ENCODE measurements at places on chromosomes 16 and 17.

- DNase-seq: no peak
Observed at GRCh38 chr16:68997564-68997963, 107.9 kb upstream of the HAS3 start.

DNA sequence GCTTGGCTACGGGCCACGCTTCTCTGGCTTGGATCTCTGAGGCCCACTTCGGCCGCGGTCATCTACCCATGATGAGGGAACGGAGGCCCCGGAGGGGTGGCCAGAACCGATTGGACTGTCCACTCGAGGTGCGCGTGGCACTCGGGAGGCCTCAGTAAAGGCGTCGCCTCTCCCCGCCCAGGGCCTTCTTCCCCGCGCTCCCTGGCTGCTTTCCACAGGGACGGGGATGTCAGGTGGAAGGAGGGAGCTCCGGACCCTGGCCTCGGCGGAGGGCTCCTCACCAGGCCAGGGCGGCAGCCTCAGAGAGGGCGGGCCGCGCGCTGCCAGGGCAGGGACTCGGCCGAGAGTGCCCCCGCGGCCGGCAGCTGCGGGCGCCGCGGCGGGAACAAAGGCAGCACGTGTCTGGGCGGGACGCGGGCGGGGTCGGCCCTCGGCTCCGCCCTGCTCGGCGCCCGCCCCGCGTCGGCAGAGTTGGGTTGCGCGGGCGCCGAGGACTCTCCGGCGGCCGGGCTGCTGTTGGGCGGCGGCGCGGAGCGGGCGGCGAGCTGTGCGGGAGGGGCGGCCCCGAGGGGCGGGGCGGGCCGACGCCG, 587 bp upstream of the CDK5R1 start:
- peak; percentile 92 for DNase-seq

- DNase-seq: no peak
Observed at GRCh38 chr17:16947470-16947869, 24.4 kb downstream of the TNFRSF13B start.

DNA sequence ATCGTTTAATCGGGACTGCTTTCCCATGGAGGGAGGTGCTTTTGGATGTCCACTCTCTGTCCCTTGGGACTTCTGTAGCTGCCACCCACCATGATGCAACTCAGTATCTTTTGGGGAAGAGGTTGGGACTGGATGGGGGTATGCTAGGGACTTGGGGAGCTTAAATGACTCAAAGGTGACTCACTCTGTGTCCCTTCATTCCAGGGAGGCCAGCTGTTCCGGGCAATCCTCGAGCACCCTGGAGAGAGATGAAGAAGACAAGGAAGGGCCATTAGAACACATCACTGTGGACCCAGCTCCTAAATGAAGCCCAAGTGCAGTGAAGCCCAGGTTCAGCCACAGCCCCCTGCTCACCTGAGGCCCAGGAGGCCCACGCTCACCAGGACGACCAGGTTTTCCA, 4.6 kb downstream of the COL1A1 start:
- DNase-seq: no peak

DNA sequence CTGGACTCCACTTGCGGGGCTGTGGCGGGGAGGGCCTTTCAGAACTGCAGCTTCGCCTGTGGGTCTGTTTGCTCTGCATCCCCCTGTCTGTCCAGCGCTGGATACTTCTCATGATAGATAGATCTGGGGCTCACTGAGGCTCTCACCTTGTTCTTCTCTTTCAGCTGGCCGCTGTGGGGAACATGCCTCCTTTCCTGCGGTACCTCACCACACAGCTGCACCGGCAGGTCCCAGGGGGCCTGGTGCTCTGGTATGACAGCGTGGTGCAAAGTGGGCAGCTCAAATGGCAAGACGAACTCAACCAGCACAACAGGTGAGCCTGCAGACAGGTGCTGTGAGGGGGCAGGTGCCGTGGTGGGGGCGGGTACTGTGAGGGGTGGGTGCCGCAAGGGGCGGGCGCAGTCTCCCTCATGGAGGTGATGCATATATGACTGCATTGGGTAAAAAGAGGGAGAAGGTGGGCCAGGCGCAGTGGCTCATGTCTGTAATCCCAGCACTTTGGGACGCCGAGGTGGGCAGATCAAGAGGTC, 6.2 kb downstream of the ENGASE start:
- no peak for DNase-seq

DNA sequence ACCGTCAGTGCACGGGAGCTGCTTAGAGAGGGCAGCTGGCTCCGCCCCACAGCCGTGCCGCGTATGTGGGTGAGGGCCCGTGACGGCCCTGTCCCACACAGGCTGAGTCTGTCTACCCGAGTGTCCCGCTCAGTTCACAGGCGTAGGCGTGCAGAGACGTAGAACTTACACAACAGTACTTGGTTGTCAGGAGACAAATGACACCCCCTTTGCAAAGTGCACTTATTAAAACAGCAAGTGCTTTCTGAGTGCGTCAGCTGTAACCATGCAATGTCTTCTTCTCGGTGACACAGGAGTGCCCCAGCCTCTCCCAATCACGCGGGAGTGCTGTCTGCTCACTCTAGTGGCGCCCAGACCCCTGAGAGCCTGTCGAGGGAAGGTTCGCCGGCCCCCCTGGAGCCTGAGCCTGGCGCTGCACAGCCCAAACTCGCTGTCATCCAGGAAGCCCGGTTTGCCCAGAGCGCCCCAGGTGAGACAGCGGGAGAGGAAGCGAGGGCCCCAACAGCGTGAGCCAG, 64.2 kb downstream of the FOXK2 start:
- DNase-seq: no peak

Measured in tongue (tissue), 3 donors.